ENCODE measurements at places on chromosomes 12 and 14.

DNA sequence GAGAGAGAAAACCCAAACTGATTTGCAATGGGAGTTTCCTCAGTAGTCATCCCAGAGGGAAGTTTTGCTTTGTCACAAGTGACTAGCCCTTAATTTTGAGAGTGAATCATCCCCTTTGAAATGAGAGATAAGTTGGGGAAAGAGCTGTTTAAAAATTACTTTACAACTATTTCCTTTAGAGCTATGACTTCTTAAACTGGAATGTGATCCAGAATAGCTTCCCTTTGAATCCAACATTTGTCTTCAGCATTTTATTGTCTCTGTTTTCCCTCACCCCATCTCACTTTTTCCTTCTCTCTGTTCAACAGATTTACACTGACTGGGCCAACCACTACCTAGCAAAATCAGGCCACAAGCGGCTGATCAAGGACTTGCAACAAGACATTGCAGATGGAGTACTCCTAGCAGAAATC lies 109.3 kb downstream of the NAV3 start:
- H3K4me3 ChIP-seq: no peak overlapping the region
- H3K27me3 ChIP-seq: no peaks in the 10 kb centered on the region
- no peak overlapping the region for H3K27ac ChIP-seq
- H3K36me3 ChIP-seq: no peaks in the 10 kb centered on the region

- no peaks in the 10 kb centered on the region for H3K27me3 ChIP-seq
- no peak for DNase-seq
- no peak overlapping the region for H3K27ac ChIP-seq
- H3K36me3 ChIP-seq: no peaks in the 10 kb centered on the region
These were observed 215.5 kb downstream of the DPF3 start for GRCh38 chr14:72678356-72678755.

GRCh38 chr12:2540535-2540941 lies 254.2 kb upstream of the FKBP4 start:
- H3K4me1 ChIP-seq: no peaks in the 10 kb centered on the region
- no peaks in the 10 kb centered on the region for H3K36me3 ChIP-seq
- no peak overlapping the region for H3K4me3 ChIP-seq

DNA sequence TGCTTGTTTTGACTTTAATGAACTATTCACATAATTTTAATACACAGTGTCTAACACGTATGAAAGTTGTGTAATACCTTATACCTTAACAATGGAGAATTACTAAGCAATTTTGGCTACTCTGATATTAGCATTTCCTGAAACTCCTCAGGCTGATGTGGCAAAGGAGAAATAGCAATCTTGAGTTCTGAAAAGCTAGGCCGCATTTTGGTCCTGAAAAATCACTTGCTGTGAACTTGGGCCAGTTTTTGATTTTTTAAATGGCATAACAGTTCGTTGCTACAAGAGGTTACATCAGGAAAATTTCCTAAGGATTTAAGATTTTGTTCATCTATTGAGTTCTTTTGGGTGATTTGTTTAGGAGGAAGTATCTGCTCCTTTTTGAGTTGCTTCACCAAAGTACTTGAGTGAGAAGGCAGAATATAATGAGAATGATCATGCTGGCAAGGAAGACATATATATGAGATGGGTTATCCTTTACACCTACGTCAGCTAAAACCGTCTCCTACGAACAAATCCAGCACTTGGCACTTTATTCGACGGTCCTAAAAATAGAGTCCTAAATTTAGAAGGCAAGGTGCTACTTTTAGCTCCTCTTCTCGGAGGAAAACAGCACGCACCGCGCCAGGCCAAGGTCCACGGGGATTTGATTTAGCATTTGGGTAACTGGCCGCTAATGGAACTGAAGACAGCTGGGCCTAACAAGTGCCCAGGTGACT lies 32.2 kb downstream of the MIA2 start:
- H3K4me1 ChIP-seq: peaks cover 44% of the 10 kb centered on the region
- DNase-seq: peak; percentile 59
- peak overlapping the region; percentile 96 for H3K27ac ChIP-seq
- no peaks in the 10 kb centered on the region for H3K36me3 ChIP-seq
- no peaks in the 10 kb centered on the region for H3K27me3 ChIP-seq

DNA sequence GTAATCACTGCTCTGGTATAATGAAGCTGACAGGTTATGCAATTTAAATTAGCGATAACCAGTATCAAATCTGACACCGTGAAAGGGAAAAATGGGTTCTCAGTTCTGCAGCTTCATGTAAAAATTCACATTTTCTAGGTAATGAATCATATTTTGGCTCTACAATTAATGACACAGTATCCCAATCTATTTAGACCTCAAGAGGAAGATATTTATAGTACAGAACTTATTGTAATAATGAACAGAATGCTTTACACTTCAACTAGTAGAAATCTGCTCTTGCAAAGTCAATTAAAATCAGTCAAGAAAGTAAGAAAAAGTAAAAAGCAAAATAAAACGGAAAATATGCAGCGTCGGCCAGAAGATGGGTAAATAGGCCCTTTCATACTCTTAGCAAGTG lies 24.3 kb downstream of the SEL1L start:
- no peak overlapping the region for H3K4me3 ChIP-seq
- H3K27me3 ChIP-seq: no peaks in the 10 kb centered on the region
- peaks cover 24% of the 10 kb centered on the region for H3K4me1 ChIP-seq
- DNase-seq: no peak

GRCh38 chr14:103443111-103443510 lies 57.9 kb downstream of the MARK3 start:
- no peak overlapping the region for H3K27ac ChIP-seq
- H3K4me1 ChIP-seq: peaks cover 20% of the 10 kb centered on the region
- peak overlapping the region; percentile 26 for H3K4me3 ChIP-seq
- peak; percentile 22 for DNase-seq
- H3K27me3 ChIP-seq: no peaks in the 10 kb centered on the region

GRCh38 chr12:53571295-53571694 lies 54.9 kb downstream of the ATF7 start:
- H3K27ac ChIP-seq: no peak overlapping the region
- peaks cover 7% of the 10 kb centered on the region for H3K36me3 ChIP-seq
- no peak for DNase-seq

GRCh38 chr14:30998100-30998706 lies 27.2 kb upstream of the AP4S1 start:
- no peak overlapping the region for H3K4me3 ChIP-seq
- H3K27ac ChIP-seq: no peak overlapping the region
- no peak for DNase-seq
- H3K27me3 ChIP-seq: no peaks in the 10 kb centered on the region
- H3K4me1 ChIP-seq: peaks cover 5% of the 10 kb centered on the region

GRCh38 chr14:69321601-69322330 lies 61.8 kb downstream of the GALNT16 start:
- no peak overlapping the region for H3K4me3 ChIP-seq
- no peaks in the 10 kb centered on the region for H3K36me3 ChIP-seq
- peaks cover 3% of the 10 kb centered on the region for H3K27me3 ChIP-seq
- no peak for DNase-seq
- peaks cover 27% of the 10 kb centered on the region for H3K4me1 ChIP-seq

DNA sequence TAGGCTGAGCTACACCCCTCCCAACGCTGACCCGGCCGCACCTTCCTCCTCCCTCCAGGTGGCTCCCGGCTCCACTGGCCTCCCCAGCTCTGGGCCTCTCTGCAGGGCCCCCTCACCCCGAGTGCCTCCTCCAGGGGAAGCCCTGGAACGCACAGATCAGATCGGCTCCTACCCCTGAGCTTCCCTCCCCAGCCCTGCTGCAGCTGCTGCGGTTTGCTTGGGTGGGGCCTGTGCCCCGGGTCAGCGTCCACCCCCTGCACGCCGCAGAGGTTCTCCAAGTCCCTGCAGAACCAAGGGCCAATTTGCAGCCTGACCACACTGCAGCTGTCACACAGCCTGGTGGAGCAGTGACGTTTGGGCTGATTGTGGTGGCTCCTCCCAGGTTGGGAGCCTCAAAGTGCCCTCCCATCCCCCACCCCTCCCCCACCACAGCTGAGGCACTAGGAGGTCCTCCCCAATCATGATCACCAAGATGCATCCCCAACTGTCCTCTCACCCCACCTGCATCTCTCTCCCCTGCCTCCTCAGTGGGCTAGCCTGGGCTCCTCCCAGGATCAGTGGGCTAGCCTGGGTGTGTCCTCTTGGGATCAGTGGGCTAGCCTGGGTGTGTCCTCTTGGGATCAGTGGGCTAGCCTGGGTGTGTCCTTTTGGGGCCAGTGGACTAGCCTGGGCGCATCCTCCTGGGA lies 12.8 kb upstream of the FBRSL1 start:
- peak overlapping the region; percentile 8 for H3K4me3 ChIP-seq
- H3K27ac ChIP-seq: peak overlapping the region; percentile 65
- no peaks in the 10 kb centered on the region for H3K27me3 ChIP-seq
- peaks cover 66% of the 10 kb centered on the region for H3K4me1 ChIP-seq
- H3K36me3 ChIP-seq: no peaks in the 10 kb centered on the region
- DNase-seq: no peak

DNA sequence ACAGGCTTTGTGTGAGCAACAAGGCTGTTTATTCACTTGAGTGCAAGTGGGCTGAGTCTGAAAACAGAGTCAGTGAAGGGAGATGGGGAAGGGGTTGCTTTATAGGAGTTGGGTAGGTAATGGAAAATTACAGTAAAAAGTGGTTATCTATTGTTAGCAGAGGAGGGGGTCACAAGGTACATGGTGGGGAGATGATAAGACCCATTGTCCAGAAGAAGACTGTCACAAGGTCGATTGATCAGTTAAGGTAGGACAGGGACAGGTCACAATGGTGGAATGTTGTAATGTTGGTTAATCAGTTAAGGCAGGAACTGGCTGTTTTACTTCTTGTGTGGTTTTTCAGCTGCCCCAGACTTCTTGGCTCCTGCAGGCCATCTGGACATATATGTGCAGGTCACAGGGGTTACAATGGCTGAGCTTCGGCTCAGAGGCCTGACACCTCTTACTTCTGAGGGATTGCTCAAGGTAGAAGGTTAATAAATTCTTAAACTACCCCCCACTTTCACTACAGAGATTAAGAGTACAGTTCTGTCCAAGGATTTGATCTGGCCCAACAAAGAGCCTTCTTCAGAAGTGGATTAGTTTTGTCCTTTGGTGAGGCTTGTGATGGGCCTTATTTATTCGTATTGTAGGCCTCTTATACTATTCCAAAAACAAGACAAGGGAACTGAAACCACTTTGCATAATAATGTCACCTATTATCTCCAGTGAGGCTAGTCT lies 13.8 kb upstream of the DHRS4 start:
- no peak for DNase-seq
- peaks cover 3% of the 10 kb centered on the region for H3K36me3 ChIP-seq
- no peaks in the 10 kb centered on the region for H3K27me3 ChIP-seq
- no peaks in the 10 kb centered on the region for H3K4me1 ChIP-seq
- no peak overlapping the region for H3K27ac ChIP-seq

DNA sequence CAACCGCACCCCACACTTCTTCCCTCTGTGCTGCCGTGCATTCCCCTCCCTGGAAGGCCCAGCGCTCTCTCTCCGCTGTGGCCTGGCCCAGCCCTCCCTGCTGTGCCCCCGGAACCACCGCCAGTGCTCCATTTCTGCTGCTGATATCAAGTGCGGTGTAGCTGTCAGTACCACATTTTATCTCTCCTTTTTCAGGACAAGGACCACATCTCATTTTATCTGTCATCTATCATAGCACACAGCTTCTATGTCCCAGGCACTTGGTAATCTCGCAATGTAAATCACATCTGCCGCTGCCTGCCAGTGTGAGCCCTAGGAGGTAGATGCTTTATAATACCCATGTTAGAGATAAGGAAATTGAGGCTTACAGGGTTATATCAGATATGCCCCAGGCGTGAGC lies 18.3 kb downstream of the IL31 start:
- H3K27me3 ChIP-seq: no peaks in the 10 kb centered on the region
- H3K4me1 ChIP-seq: no peaks in the 10 kb centered on the region
- H3K36me3 ChIP-seq: no peaks in the 10 kb centered on the region
- H3K27ac ChIP-seq: no peak overlapping the region
- no peak for DNase-seq

DNA sequence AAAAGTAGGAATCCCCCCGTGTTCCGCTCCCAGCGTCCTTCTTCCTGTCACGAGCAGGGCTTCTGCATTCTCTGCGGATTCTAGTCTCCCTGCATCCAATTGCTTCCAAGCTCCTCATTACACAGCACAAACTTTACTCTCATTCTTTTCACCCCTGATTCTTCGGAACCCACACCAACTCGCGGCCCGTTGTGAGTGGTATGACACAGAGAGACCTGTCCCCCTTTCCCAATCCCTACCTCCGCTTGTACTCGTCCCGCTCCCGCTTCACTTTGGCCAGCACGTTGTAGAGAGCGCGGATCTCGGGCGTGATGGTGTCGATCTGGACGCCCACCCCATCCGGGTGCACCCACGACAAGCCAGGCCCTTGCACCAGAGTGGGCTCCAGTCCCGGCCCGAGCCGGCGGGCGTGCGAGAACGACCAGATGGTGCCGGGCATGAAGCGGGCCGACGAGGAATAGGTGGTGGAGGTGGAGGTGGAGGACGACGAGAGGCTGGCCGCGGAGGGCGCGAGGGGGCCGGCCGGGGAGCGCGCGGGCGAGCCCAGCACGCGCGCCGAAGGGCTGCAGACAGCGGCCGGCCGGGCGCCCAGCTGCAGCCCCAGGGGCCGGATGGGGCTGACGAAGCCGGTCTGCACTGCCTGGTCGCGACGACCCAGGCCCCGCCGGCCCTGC lies 687 bp downstream of the IFFO1 start:
- H3K27me3 ChIP-seq: no peaks in the 10 kb centered on the region
- H3K27ac ChIP-seq: peak overlapping the region; percentile 54
- DNase-seq: no peak
- H3K4me3 ChIP-seq: peak overlapping the region; percentile 85

GRCh38 chr12:131100031-131100674 lies 146.4 kb downstream of the ADGRD1 start:
- DNase-seq: no peak
- H3K27me3 ChIP-seq: no peaks in the 10 kb centered on the region
- no peak overlapping the region for H3K27ac ChIP-seq
- no peak overlapping the region for H3K4me3 ChIP-seq
- H3K36me3 ChIP-seq: no peaks in the 10 kb centered on the region

DNA sequence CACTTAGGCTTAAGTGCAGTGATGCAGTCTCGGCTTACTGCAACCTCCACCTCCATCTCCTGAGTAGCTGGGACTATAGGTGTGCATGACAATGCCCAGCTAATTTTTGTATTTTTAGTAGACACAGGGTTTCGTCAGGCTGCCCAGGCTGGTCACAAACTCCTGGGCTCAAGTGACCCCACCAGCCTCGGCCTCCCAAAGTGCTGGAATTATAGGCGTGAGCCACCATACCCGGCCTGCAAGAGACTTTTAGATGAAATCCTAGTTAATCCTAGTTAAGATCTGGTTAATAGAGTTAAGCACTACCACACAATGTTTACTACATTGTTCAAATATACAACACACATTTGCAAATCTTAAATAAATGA lies 196.5 kb upstream of the AMIGO2 start:
- peak overlapping the region; percentile 62 for H3K27ac ChIP-seq
- no peaks in the 10 kb centered on the region for H3K36me3 ChIP-seq
- peaks cover 35% of the 10 kb centered on the region for H3K4me1 ChIP-seq
- no peak for DNase-seq

DNA sequence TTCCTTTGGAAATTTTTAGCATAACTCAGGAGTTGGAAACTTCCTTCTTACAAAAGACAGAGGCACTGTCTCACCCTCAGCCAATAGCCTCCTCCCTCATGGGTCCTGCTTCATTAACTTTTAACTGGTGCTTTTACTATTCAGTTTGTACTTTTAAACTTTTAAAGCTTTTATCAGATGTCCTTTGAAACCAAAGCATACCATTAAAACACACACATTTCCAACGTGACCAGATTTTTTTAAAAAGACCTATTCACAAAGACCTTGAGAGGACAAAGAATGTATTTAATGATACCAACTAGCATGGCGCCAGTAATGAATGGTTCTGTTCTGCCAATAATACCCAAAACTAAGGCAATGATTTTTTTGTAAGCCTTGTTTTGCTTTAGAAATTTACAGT lies 173.6 kb upstream of the EEA1 start:
- H3K27ac ChIP-seq: no peak overlapping the region
- H3K4me3 ChIP-seq: no peak overlapping the region
- no peaks in the 10 kb centered on the region for H3K36me3 ChIP-seq
- peaks cover 6% of the 10 kb centered on the region for H3K4me1 ChIP-seq
